ENCODE measurements at places on chromosomes 12 and 14. TPM values are rescaled to one million over a fixed set of nuclear protein-coding genes. Genes with fewer than 3 reads are reported as not detected.

DNA sequence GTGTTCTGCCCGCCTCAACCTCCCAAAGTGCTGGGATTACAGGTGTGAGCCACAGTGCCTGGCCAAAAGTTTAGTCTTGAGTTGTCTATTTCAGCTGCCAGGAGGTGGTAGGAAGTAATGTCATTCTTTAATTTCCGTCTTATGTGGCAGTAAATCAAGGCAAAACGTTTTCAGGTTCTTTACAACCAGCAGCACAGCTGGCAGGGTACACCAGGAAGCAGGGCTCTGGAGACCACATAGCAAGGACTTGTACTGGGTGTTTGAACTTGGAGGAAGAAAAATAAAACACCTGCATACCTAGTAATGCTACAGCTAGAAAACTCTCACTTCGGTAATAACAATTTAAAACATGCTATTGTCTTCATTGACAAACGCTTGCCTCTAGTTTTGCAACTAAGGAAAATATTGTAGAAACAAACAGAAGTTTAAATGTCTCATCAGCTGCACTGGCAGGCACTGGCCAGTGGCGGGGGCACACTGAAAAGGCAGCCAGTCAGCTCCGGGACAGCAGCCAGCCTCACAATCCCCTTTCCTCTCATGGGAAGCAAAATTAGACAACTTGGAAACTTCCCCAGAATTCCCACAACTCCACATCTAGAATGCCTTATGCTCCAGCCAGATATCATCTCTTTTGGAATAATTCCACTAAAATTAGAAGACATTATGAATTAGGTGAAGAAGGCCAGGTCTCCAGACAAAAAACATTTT is 72.2 kb downstream of the CLIP1 start:
- no peak overlapping the region for H3K4me3 ChIP-seq
- no peak overlapping the region for H3K27ac ChIP-seq
- no peaks in the 10 kb centered on the region for H3K36me3 ChIP-seq
- H3K4me1 ChIP-seq = no peaks in the 10 kb centered on the region
- H3K27me3 ChIP-seq = no peaks in the 10 kb centered on the region

DENND5B gene
- 22.6 TPM for total RNA-seq

CHGA gene
- total RNA-seq = not detected

GRCh38 chr14:53228966-53229365 is 75.8 kb upstream of the DDHD1 start:
- no peak overlapping the region for H3K4me3 ChIP-seq
- no peaks in the 10 kb centered on the region for H3K36me3 ChIP-seq
- H3K27me3 ChIP-seq = no peaks in the 10 kb centered on the region
- no peak for DNase-seq
- no peak overlapping the region for H3K27ac ChIP-seq

- H3K27me3 ChIP-seq = peaks cover 96% of the 10 kb centered on the region
- H3K36me3 ChIP-seq = no peaks in the 10 kb centered on the region
- peak; percentile 54 for DNase-seq
- peaks cover 14% of the 10 kb centered on the region for H3K4me1 ChIP-seq
- no peak overlapping the region for H3K4me3 ChIP-seq
These were observed 20.4 kb upstream of the ATP5MC2 start for GRCh38 chr12:53696285-53696654.

- no peaks in the 10 kb centered on the region for H3K4me1 ChIP-seq
- no peaks in the 10 kb centered on the region for H3K27me3 ChIP-seq
- no peaks in the 10 kb centered on the region for H3K36me3 ChIP-seq
- peak overlapping the region; percentile 25 for H3K4me3 ChIP-seq
These were observed 89.6 kb downstream of the TTC7B start for GRCh38 chr14:90726656-90727055.

GRCh38 chr14:25658988-25659387 is 609.0 kb upstream of the STXBP6 start:
- no peaks in the 10 kb centered on the region for H3K27me3 ChIP-seq
- no peaks in the 10 kb centered on the region for H3K4me1 ChIP-seq
- no peak overlapping the region for H3K4me3 ChIP-seq
- H3K27ac ChIP-seq = no peak overlapping the region
- DNase-seq = no peak

DNA sequence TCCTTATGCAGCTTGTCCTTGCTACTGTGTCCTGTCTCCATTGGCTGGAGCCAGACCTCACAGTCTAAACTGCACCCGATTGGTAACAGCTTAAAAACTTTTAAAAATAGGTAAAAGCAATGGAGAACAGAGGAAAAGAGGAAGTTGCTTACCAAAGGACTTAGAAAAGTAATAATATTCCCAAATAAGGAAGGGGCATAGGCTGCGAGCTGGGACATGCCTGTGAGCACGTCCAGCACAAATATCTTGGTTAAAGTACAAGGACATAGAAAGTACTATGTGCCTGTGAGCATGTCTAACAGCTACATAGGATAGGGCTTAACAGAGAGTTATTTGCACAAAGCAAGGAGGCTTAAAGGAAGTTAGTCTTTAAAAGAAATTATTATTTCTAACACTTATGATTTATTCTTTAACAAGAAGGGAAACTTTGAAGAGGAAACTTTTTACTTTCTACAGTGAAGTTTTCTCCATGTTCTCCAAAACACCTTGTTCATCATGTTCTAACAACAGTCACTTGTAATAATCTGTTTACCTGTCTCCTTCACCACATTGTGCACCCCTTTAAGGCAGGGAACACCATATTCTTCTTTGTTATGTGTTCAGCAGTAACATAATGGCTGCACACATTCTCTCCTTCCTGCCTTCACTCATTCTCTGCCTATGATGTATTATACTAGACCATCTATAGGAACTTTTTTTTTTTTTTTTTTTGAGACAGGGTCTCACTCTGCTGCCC is 9.8 kb upstream of the UBE2N start:
- no peaks in the 10 kb centered on the region for H3K36me3 ChIP-seq
- no peaks in the 10 kb centered on the region for H3K4me1 ChIP-seq
- no peak overlapping the region for H3K4me3 ChIP-seq
- H3K27ac ChIP-seq = no peak overlapping the region
- H3K27me3 ChIP-seq = no peaks in the 10 kb centered on the region
- no peak for DNase-seq

FGF23 gene
- not detected for total RNA-seq

DNA sequence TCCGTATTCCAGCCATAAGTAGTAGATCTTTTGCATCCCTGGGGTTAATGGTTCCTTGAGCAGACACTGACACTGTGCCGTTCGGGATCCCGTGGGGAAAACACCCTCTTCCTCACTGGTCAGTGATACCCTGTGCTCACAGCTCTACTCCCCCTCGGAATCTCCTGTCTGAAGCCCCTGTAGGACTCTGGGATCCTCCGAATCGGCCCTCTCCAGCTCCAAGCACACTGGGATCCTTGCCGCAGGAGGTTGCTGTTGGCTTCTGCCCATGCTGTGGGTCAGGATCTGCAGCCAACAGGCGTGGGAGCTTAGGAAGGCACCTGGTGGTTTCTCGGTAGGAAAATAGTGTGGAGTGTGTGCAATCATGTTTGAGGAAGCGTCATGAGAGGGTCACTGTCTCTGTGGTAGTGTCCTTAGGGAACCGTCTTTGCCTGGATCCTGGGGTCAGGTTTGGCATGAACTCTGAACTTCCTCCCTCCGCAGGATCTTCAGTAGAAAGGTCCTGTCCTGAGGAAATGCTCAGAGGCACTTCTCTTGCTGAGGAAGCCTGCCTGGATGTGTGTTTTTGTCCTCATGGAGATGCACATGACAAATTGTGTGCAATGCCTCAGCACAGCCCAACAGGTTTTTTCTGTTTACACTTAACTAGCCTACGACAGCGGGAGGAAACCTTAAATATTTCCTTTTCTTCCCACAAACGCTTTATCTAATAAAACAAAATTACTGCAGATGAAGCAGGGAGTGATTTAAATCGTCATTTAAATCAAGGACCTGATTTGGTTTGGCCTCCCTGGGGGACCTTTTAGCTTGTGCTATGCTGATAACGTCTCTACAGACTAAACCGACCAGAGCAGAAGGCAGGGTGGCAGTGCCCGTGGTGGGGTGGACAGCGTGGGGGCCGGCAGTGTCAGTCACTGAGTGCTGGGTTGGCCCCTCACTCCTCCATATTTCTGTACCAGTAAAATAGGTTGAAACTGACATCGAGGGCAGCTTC is 18.7 kb downstream of the FBXL14 start:
- no peaks in the 10 kb centered on the region for H3K27me3 ChIP-seq
- H3K36me3 ChIP-seq = no peaks in the 10 kb centered on the region
- peaks cover 6% of the 10 kb centered on the region for H3K4me1 ChIP-seq

TBC1D30 gene
- 2.5 TPM for total RNA-seq

DNA sequence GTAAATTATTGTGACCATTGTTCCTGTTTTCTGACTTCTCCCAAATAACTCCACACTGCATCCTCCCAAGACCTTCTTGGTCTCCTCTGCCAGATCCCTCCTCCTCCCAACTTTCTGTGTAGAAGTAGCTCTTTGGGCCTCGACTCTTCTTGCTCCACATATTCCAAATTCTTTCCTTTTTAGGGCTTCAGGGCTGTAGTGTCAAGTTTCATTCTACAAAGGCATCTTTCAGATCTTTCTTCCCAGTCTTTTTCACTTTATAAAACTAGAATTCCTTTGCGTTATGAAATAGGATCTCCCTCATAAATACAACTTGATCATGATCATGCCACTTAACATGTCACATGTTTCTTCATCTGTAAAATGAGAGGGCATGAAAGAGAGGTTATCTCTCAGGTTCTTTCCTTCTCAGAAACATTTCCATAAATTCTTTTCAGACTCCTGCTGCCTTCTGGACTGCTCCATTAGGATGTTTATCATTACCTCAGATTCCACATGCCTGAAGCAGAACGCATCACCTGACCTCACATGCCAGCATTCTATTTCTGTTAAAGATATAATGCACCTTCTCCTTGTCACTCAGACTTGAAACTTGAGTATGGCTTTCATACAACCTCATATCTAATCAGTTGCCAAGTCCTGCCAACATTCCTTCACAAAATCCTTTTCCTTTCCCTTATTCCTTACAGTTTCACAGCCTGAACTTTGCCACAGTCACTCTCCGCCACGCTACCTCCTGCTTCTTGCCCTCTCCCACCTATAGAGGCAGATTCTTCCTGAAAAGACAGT is 8.5 kb downstream of the SLC38A1 start:
- no peaks in the 10 kb centered on the region for H3K36me3 ChIP-seq
- DNase-seq = no peak
- H3K27ac ChIP-seq = no peak overlapping the region
- no peak overlapping the region for H3K4me3 ChIP-seq
- H3K4me1 ChIP-seq = peaks cover 4% of the 10 kb centered on the region

METTL1 gene
- total RNA-seq = 17.7 TPM

DNA sequence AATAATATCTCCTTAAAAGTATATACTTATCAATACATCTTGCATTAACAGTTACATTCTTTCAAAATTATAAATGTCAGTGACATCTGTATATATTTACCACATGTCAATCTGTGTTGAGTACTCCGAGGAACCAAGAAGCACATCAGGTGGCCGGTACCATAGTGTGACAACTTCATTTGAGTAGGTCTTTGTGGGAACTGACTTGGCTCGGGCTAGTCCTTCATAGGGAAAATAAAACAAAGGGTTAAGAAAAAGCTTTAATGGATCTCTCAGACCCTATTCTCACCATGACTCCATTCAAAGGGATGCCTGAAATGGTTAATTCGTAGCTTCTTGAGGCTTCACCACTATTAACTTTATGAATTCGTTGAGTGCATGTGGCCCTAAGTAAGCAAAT is 94.9 kb downstream of the ELK3 start:
- H3K27me3 ChIP-seq = no peaks in the 10 kb centered on the region
- DNase-seq = no peak
- H3K4me1 ChIP-seq = no peaks in the 10 kb centered on the region
- no peak overlapping the region for H3K4me3 ChIP-seq

SOCS2 gene
- 30.6 TPM for total RNA-seq

DNA sequence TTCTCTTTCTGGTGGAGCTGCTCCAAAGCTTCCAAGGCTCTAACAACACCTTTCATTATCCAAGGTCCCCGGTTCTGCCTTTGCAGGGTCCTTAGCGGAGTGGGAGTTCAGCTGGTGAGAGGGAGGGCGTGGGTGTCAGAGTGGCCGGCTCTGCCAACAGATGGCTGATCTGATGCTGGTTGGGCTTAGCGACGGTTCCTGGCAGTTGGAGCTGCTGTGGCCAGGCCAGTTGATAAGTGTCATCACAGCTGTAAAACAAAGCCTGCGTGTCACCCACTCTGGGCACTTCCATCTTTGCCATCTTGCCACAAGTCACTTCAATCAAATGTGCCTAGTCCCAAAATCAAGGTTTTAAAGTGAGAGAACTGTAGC is 36.3 kb downstream of the RIN3 start:
- no peaks in the 10 kb centered on the region for H3K27me3 ChIP-seq
- DNase-seq = peak; percentile 17
- H3K4me1 ChIP-seq = no peaks in the 10 kb centered on the region
- no peak overlapping the region for H3K4me3 ChIP-seq
- no peak overlapping the region for H3K27ac ChIP-seq

SLC25A47 gene
- total RNA-seq = not detected

SYNDIG1L gene
- total RNA-seq = not detected

DNA sequence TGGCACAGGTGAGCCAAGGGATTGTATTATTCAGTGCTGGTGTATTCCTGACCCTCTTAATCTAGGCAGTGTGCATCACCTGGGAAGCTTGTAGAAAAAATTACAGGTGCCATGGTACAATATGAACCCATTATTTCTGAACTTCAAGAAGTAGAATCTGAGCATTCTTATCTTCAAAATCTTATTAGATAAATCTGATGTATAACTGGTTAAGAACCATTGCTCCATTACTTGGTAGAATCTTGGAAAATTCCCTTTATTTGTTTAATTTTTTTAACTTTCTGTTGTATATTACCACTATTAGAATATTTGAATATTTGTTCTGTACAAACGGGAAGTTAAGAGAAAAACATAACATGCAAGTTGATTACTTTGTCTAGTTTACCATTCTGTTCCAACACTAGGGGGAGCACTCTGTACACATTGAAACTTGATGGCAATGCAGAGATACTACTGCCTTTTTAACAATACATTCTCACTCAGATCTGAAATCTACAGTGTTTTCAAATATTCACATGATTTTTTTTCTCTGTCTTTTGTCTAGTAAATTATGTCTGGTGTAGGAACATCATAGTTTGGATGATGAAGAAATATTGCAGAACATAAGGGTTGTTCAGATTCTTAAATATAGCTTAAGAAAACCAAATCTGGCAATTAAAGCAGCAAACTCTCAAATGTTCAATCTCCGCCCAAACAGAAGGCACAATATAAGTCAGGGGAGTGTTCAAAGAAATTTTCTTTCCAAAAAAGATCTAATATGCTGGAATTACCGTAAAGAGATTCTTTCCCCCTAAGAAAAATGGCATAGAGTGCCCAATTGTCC is 196.6 kb downstream of the PCNX1 start:
- no peaks in the 10 kb centered on the region for H3K36me3 ChIP-seq
- H3K27me3 ChIP-seq = no peaks in the 10 kb centered on the region
- no peak overlapping the region for H3K27ac ChIP-seq
- no peak for DNase-seq
- no peaks in the 10 kb centered on the region for H3K4me1 ChIP-seq

- no peaks in the 10 kb centered on the region for H3K36me3 ChIP-seq
- no peak overlapping the region for H3K4me3 ChIP-seq
- DNase-seq = no peak
- H3K27ac ChIP-seq = no peak overlapping the region
- H3K27me3 ChIP-seq = no peaks in the 10 kb centered on the region
These were observed 344.0 kb downstream of the BCL11B start for GRCh38 chr14:98927986-98928385.

GRCh38 chr12:61095111-61095510 is 1165.1 kb upstream of the USP15 start:
- no peak overlapping the region for H3K4me3 ChIP-seq
- H3K36me3 ChIP-seq = no peaks in the 10 kb centered on the region
- no peak overlapping the region for H3K27ac ChIP-seq
- no peaks in the 10 kb centered on the region for H3K4me1 ChIP-seq
- no peaks in the 10 kb centered on the region for H3K27me3 ChIP-seq

- H3K4me1 ChIP-seq = peaks cover 43% of the 10 kb centered on the region
- H3K4me3 ChIP-seq = no peak overlapping the region
- H3K27ac ChIP-seq = no peak overlapping the region
These were observed 127.7 kb downstream of the TMEM30B start for GRCh38 chr14:61153431-61153830.

Data from tibial nerve (tissue), 4 donors.